ENCODE measurements at places on chromosomes 16 and 17.

DNA sequence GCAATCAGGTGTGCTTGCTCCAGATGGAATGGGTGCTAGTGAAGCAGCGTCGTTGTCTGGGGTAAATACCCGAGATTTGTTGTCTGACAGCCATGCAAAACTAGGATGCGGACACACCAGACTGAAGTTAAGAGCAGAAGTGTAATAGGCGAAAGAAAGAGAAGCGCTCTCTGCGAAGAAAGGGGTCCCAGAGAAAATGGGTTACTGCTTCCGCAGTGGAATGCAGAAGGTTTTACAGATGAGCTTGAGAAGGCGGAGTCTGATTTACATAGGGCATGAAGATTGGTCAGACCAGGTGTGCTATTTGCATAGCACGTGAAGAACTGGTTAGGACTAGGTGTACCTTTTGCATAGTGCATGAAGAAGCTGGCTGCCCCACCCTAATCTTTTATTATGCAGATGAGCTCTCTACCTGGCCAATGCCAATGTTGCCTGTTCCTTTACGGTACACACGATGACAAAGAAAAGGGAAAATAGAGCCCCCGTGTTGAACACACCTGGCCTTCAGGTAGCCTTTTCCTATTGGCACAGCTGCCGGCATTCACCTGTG, 32.0 kb upstream of the SNN start:
- DNase-seq = no peak

GRCh38 chr17:10102817-10103216, 95.6 kb downstream of the GAS7 start:
- DNase-seq = no peak

DNA sequence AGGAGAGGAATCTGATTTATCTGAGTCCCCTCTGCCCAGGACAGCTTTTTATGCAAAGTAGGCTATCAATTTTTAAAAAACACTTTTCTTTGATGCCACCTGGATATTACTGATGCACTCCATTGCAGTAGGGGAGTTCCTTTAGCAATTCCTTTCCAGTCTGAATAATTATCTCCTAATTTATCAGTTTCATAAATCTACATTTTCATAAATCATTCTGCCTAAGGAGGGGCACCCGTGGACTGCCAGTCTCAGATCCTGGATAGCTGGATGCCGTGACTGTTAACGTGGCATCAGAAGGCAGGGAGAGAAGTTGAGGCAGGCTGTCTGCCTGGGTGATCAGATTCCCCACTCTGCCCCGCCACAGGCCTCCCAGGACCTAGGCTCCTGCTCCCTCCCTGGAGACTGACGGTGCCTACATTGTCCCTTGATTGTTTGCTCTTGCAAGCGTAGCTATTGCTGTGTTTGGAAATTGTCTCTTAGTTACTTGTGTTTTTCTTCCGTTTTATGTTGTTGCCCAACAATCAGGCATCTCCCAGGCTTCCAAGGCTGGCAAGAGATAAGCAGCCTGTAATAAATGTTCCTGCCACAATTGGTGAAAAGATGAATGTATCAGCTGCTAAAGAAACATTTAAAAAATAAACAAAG, 75.2 kb downstream of the KATNIP start:
- DNase-seq = no peak

- DNase-seq = no peak
Observed at GRCh38 chr17:33433581-33433980, 140.5 kb upstream of the ASIC2 start.

DNA sequence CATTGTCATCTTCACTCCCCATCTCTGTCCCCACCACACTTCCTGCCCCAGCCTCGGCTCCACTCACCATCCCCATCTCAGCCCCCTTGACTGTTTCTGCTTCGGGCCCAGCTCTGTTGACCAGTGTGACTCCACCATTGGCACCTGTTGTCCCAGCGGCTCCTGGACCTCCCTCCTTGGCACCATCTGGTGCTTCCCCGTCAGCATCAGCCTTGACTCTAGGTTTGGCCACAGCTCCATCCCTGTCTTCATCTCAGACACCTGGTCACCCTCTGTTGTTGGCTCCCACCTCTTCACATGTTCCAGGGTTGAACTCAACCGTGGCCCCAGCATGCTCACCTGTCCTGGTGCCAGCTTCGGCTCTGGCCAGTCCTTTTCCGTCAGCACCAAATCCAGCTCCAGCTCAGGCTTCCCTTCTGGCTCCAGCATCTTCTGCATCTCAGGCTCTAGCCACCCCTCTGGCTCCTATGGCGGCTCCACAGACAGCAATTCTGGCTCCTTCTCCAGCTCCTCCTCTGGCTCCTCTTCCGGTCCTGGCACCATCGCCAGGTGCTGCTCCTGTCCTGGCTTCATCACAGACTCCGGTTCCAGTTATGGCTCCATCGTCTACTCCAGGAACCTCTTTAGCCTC, 24.4 kb upstream of the PHKG2 start:
- DNase-seq = no peak

DNA sequence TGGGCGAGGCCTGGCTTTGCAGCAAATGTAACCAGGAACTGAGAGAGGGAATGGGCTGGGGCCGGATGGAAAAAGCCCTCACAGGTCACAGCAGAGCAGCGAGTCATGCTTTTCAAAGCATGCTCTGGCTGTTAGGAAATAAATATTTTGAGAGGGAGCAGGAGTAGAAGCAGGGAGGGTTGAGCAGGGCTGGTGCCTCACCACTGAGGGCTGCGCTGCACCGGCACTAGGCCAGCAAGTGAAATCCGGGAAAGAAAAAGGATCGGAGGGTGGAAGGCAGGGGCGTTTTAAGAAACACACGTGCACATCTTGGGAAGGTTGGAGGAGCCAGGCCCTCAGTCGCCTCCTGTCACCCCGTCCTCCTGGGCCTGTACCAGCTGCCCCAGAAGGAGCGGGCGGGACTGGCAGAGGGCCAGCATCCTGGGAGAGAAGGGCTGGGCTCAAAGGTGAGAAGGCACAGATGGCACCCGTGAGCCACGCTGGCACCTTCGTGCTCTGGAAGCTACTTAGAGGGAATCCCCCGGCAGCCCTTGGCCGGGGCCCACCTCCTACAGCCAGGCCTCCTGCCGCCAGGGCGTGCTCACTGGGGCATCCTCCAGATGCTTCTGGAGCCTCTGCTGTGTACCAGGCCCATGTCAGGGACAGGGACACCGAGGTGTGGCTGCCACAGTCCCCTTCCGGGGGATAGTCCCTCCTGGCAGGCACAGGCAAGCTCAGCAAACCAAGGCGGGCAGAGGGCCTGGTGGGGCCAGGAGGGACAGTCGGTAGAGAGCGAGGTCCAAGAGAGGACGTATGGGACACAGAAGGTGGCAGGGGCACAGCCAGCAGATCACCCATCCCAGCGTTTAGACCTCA, 71.5 kb upstream of the PLCG2 start:
- no peak for DNase-seq

DNA sequence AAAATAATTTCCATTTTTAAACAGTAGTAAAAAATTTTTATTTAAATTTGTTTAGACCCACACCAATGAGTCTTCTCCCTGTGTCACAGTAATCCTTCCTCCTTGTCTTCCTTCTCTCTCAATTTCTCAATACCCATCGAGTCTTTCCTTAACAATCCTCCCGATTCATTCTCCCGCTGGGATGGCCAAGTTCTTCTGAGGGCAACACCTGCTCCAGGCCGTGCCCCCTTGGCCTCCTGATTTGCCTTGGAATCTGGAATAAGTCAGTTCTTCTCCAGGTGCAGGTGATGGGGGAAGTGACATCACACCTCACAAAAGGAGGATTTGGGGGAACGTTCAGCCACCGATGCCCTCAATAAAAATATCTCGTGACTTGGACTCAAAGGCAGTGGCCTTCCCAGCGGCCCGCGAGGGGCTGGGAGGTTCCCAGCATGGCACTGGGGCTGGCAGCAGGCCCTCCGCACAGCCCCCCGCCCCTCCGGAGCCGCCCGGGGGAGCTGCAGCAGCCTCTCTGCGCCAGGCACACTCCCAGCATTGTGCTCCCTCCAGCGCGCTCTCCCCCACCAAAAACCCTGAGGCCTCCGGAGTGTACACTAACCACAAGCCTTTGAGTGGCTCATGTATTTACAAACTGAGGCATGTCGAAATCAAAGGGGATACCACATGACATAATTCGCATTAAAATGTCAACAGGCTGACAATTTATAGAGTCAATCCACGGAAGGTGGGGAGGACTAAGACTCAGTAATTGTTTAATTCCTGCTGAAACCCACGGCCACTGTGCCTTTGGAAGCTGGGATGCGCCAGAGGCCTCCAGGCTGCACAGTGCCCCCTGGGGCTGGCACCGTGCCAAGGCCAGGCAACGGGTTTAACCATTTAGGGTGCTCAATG, 120.5 kb downstream of the ZFHX3 start:
- DNase-seq = no peak

GRCh38 chr16:84724606-84725309, 25.0 kb downstream of the USP10 start:
- no peak for DNase-seq

DNA sequence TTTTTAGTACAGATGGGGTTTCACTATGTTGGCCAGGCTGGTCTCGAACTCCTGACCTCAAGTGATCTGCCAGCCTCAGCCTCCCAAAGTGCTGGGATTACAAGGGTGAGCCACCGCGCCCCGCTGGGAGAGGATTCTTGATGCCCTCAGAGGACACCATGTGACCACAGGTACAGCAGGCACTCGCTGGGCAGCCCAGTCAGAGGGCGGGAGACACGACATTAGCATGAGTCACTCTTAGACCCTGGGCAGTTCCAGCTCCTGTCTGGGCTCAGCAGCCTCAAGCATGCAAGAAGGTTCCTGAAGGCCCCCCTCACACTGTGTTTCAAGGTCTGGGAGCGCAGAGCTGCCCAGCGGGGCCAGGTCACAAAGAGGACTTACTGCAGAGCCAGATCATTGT, 11.9 kb downstream of the STAC2 start:
- no peak for DNase-seq

Measured in testis (tissue), 5 donors.